Muscle of back (tissue), 13 donors: ENCODE measurements at places on chromosomes 5 and 9. TPM values are rescaled to one million over a fixed set of nuclear protein-coding genes. Genes with fewer than 3 reads are reported as not detected.
A peak's percentile ranks its signal among the peaks of the same experiment; 100 is the strongest.

SNX24 gene
- 13.3 TPM for polyA plus RNA-seq

GRCh38 chr9:82583524-82583923, 479.4 kb downstream of the RASEF start:
- DNase-seq, result no peak

IFNE gene
- not detected for polyA plus RNA-seq

- DNase-seq, result no peak
Measured at GRCh38 chr5:40914835-40915234, 5.5 kb downstream of the C7 start.

GRCh38 chr5:14906628-14907027, 35.0 kb upstream of the ANKH start:
- DNase-seq, result no peak

GRCh38 chr9:21324047-21324446, 11.2 kb downstream of the KLHL9 start:
- DNase-seq, result no peak

- peak; percentile 70 for DNase-seq
Measured at GRCh38 chr5:142053426-142054151, 40.8 kb upstream of the GNPDA1 start.

DNA sequence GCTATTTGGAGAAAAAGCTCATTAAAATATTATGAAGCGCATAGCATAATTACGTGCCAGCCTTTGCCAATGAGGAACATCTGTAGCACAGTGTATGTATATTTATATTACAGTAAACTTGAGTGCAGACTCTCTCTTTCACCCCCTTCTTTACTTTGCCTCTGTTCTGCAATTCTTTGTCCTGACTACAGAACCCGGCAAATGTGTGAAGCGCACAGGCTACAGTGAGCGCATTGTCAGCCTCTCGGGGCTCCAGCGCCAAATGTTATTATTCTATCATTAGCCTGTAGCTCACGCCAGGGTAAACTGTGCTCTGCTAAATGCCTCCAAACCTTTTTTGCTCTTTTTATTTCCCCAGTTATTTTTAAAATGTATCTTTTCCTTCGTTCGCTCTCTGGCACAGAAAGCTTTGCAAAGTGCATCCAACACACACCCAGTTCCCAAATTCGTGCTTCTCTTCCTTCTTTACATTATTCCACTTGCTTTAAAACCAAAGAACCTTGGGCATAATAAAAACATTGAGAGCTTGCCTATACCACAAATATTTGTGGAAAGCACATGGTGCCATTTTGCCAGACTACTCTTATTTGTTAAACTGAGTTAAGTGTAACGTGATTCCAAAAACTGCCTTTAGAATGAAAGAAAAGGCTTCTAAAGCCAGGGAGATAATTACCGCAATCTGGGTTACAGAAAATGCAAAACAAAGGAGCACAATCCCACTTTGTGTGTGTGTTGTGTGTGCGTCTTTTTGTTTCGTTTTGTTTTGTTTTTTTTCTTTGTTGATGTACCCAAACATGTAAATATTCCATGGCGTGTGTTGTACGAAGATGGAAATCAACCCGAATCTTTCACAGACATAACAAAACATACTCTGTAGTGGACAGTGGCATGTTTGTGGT, 164.1 kb upstream of the MPDZ start:
- peak; percentile 82 for DNase-seq

DNA sequence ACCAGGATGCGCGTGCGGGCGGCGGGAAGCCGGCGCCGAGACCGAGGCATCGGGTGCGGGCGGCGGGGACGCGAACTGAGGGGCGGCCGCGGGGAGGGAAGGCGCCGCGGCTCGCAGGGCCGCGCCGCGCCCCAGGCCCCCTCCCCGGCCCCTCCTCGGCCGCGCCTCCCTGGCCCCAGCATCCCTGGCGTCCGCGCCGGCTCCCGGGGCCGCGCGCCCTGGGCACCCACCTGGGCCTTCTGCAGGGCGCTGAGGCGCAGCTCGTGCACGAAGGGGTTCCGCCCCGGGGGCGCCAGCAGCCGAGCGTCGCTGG, 324 bp downstream of the LPCAT1 start:
- no peak for DNase-seq

DNA sequence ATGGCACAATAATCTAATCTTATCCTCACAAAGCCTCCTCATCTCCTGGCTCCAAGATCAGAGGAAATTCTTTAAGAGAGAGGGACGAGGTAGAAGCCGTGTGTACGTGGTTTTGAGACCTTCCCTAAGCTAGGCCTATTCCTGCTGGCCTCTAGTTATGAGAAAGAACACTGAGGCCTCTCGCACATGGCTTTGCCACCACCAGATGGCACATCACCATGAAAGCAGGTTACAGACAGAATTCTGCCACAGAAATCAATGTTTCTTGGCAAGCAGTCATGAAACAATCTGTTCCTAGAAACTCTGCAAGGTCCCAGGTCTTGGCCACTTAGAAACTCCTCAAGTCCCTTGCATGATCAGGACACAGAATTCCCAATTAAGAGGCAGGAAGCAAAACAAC, 268.2 kb upstream of the TAS2R1 start:
- DNase-seq, result no peak

GRCh38 chr9:70044490-70045307, 1.1 kb downstream of the MAMDC2 start:
- DNase-seq, result peak; percentile 44

DNA sequence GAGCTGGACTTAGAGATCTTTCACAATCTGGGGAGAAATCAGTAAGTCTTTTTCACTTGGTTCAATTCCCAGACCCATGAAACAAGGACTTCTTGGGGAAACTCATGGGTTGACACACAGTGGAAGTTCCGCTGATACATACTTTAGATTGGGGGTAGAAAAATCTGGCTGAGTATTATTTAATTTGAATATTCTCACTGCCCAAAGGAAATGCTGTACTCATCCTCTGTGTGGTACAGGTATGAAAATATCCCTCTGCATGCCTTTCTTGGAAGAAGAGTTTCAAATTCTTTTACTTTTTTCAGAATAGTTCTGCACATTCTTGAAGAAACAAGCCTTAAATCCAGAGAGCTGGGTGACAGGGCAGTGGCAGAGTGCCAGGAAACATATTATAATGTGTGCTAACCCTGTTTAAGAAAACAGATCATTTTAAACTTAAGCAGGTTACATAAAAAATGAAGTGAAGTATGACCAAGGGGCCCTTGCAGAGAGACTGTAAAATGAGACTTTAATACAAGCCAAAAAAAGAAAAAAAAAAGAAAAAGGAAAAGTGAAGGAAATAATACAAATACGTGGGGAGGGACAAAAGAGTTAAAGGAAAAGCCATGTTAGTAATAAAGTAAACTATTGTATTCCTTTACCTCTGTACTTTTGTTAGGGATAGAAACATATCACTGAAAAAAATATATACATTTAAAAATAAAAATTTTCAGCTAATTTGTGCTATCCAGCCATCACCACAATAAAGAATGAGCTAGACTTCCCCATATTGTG, 173.4 kb upstream of the NR3C1 start:
- peak; percentile 84 for DNase-seq
